ENCODE measurements at places on chromosomes 12 and 14. TPM values are rescaled to one million over a fixed set of nuclear protein-coding genes. Genes with fewer than 3 reads are reported as not detected.

Gene IL31
- not detected for total RNA-seq

Gene KRT81
- total RNA-seq: not detected

GRCh38 chr14:97177635-97178034 is 380.5 kb downstream of the VRK1 start:
- H3K36me3 ChIP-seq: no peaks in the 10 kb centered on the region
- H3K27ac ChIP-seq: no peak overlapping the region
- no peak for DNase-seq

DNA sequence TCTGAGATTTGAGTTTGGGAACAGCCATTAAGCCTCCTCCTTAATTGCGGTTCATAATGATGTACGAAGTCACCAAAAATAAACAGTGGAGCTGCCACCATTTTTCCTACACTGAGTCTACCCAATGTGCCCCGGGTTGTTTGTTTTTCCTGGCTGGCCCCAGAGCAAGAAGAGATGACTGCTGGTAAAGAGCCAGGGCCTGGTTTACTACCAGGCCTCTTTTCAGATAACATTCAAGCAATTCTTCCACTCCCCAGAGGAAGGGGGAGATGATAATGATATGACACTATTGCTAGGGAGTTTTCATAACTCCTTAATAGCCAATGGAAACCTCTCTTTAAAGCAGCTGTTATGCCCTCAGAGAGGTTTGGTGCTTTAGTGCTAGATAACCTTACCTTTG is 42.3 kb downstream of the BRAP start:
- peak; percentile 24 for DNase-seq
- peaks cover 73% of the 10 kb centered on the region for H3K36me3 ChIP-seq
- no peaks in the 10 kb centered on the region for H3K4me1 ChIP-seq
- H3K27me3 ChIP-seq: no peaks in the 10 kb centered on the region
- H3K4me3 ChIP-seq: no peak overlapping the region

- DNase-seq: no peak
- H3K27me3 ChIP-seq: peaks cover 72% of the 10 kb centered on the region
- peaks cover 13% of the 10 kb centered on the region for H3K4me1 ChIP-seq
- no peaks in the 10 kb centered on the region for H3K36me3 ChIP-seq
- no peak overlapping the region for H3K27ac ChIP-seq
These were observed 601 bp downstream of the MDGA2 start for GRCh38 chr14:47674543-47675465.

Data from heart left ventricle (tissue), 16 donors.